ENCODE measurements at places on chromosomes 7 and 10. TPM values are rescaled to one million over a fixed set of nuclear protein-coding genes. Genes with fewer than 3 reads are reported as not detected.

Gene CNOT4
- total RNA-seq = 25.4 TPM

Gene ADRA2A
- total RNA-seq = 0.17 TPM

Gene SMO
- total RNA-seq = 37.4 TPM

Gene VCL
- 429 TPM for total RNA-seq

Gene KNDC1
- total RNA-seq = 0.72 TPM

Gene TAS2R38
- not detected for total RNA-seq

All from chondrocyte (in vitro differentiated cells).